Posterior vena cava (tissue), 2 donors: ENCODE measurements at places on chromosomes 1 and 21.

DNA sequence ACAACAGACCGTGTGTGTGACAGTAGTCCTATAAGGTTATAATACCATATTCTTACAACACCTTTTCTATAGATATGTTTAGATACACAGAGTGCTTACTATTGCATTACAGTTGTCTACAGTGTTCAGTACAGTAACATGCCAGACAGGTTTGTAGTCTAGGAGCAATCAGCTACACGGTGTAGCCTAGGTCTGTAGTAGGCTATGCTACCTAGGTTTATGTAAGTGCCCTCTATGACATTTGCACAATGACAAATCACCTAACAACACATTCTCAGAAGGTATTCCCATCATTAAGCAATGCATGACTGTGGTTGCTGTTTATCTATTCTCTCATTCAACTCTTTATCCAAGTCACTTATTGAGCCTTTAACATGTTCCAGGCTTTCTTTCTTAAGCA, 1.8 kb upstream of the WLS start:
- DNase-seq, result no peak

- DNase-seq, result no peak
Measured at GRCh38 chr1:95407886-95408291, 173.9 kb downstream of the RWDD3 start.

DNA sequence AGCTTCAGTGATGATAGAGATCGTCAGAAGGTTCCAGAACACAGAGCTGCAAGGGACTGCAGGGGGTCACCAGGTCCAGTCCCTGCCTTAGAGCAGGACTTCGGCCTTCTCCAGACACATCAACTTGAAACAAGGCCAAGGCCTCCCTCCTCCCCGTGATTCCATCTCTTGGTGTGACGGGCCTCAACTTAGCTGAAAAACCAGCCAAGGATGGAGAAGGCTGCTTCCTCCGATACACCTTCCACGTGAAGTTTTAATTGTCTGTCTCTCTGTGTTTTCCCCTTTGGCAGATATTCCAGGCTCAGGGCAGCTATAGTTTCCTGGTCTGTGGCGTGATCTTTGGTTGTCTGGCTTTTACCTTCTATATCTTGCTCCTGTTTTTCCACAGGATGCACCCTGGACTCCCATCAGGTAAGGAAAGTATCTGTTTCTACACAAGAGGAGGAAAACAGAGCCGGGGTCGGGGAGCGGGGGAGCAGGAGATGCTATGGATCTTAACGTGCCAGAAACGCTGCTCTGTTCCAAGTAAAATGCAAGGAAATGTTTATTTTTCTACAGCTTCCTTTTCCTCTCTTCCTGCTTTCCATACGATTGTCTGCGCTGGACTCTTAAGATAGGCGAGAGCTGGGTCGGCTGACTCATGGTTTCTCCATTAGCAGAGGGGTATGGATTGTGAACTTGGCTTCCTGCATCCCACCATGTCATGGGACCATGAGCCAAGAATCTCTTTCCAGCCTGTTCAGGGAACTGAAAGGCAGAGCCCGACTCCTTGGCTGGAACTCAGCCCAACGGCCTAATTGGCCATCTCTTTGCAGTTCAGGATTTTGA, 32.8 kb downstream of the ELK4 start:
- peak; percentile 91 for DNase-seq

DNA sequence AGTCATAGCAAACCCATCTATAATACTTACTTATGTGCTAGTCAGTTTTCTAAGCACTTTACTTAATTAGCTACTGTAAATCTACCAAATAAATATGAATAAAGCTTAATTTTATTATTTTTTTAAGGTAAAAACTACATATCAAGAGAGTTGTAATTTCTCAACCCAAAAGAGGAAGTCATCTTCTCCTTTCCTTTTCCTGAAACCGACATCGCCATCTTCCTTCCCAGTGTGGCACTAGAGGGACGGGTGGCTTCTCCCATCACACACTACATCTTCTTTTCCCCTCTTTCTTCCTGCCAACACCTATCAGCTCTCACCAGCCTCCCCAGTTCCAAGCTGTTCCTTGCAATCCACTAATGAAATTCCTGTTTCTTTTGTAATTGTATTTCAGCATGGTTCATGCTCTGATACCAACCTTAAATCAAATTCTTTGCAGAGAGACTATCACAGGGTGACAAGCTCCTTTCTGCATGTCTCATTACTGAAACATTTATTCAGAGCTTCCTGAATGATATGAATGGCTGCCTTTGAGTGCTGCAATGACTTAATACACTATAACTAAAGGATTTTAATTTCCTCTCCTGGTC, 251.6 kb upstream of the FAM78B start:
- DNase-seq, result no peak

GRCh38 chr1:52667290-52667689, 30.9 kb downstream of the COA7 start:
- DNase-seq, result no peak

DNA sequence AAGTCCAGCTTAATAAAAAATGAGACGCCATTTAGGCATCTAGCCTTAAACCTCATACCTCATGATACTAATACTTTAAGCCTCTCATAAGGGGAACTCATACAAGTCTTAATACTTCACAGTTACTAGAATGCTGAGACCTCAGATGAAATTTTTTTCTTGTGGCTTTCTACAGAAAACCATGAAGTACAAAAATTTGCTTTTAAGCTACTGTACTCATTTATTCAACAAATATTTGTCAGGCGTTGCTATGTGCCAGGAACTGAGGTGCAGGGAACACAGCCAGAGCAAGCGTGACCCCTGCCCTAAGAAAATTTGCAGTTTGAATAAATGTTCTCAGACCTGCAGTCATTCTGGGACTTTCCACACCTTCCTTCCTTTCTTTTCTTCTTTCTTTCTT, 150.6 kb downstream of the MRPL39 start:
- DNase-seq, result no peak

DNA sequence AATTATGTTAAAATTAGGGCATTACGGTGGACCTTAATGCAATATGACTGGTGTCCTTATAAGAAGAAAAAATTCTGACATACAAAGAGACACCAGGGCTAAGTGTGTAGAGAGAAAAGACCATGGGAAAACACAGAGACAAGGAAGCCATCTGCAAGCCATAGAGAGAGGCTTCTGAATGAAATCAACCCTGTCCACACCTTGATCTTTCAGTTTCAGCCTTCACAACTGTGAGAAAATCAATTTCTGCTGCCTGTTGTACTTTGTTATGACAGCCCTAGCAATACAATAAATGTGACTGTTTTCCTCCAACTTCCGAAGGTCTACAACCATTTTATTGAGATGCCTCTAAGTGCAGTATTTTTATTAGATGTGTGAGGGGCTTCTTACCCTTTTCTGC, 1407.2 kb downstream of the MRPL39 start:
- no peak for DNase-seq

DNA sequence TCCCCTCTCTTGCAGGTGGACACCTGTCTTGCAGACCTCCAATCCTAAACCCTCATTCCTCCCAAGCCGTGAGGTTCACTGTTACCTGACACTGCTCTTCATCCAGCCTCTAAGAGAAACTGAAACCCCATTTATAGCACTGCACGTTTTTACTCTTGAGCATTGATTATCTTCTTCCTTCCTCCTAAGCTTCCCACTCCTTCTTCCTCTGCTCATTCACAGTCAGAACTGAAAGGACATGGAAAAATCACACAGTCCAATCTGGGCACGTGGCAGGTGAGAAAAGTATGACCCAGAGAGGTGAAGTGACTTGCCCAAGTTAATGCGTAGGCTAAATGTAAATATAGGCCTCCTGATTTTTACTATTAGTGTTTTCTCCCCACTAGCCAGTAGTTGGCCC, 43.4 kb upstream of the SLC2A1 start:
- DNase-seq, result no peak

GRCh38 chr1:171780583-171781175, 781 bp upstream of the METTL13 start:
- no peak for DNase-seq

DNA sequence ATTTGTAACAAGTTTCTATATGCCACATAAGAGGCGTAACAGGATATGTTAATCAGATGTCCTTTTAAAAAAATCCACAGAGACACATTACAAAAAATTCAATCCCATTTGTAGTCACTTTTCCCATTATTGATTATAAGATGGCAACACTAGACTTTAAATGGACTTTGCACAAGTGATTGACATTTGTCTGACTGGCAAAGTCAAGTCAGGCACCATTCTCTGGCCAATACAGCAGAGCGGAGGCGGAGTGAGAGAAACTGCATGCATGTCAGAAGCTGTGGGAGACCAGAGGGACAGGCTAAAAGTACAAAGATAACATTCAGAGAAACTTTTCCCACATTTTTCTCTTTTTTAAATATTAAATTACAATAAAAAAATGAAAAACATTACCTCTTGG, 28.1 kb upstream of the RGS5 start:
- DNase-seq, result no peak
